ENCODE measurements at places on chromosomes 13 and 19.

DNA sequence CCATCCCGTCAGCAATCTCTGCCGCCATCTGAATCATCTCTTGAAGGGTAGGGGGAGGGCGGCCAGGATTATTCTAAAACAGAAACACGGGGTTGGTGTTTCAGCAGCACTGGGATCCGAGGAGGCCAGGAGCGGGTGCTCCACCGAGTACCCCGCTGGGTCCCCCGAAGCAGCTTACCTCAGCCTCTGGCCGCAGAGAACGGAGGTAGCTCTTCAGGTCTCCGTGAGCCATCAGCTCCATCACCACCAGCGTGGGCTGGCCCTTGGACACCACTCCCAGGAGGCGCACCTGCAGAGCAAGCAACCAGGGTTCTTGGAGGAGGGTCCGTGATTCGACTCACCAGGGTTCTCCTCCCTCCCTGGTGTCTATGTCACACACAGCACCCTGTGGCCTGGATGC lies 53.2 kb downstream of the ZNF557 start:
- DNase-seq: no peak

DNA sequence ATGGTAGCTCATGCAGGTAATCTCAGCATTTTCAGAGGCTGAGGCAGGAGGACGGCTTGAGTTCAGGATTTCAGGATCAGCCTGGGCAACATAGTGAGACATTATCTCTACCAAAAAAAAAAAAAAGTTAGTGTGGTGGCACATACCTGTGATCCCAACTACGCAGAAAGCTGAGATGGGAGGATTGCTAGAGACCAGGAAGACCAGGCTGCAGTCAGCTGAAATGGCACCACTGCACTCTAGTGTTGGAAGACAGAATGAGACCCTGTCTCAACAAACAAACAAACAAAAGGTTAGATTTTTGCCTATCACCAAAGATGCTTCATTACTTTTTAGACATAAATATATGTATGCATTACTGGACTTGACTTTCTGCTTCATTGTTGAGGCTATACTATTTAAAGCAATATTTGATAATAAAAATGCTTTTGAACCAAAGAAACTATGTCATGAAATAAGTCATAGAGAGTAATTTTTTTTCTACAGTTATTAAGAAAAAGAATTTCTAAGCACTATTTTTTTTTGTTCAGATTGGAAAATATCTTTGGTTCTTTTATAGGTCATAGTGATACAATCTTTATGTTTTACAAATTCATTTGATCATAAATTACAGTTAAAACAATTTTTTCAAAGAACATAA lies 1180.1 kb upstream of the ATXN8OS start:
- peak; percentile 8 for DNase-seq

DNA sequence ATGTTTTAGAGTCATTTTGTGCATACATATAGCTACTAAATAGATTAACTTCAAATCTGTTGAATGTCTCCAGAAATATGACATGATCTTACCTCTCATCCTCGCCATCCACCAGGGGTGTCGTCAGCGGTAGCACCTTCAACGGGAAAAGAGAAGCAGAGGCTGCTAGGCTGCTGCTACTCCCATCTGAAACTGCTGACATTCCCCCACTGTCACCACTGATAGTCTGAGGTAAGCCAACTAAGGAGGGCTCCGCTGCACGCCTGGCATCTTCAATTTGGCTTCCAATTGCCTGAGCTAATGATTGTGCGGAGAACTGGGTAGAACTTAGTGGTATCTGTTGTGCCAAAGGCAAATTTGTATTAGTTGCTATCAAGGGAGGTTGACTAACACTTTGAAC lies 3.1 kb downstream of the TSC22D1 start:
- DNase-seq: peak; percentile 54

DNA sequence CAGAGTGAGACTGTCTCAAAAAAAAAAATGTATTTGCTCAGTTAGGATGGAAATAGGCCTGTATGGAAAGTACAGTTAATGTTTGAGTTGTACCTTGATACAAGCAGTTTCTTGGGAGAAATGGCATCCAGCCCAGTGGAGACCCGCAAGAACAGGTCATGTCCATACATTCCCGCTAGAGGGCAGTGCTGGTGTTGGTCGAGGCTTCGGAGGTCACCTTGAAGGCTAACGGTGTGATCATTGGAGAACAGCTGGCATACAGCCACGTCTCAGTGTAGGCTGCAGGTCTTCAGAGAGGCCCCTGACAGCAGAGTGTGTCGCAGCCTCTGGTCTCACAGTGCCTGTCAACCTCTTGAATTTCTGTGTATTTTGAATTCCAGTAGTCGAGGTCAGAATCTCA lies 7.5 kb downstream of the ZNF610 start:
- DNase-seq: peak; percentile 81

DNA sequence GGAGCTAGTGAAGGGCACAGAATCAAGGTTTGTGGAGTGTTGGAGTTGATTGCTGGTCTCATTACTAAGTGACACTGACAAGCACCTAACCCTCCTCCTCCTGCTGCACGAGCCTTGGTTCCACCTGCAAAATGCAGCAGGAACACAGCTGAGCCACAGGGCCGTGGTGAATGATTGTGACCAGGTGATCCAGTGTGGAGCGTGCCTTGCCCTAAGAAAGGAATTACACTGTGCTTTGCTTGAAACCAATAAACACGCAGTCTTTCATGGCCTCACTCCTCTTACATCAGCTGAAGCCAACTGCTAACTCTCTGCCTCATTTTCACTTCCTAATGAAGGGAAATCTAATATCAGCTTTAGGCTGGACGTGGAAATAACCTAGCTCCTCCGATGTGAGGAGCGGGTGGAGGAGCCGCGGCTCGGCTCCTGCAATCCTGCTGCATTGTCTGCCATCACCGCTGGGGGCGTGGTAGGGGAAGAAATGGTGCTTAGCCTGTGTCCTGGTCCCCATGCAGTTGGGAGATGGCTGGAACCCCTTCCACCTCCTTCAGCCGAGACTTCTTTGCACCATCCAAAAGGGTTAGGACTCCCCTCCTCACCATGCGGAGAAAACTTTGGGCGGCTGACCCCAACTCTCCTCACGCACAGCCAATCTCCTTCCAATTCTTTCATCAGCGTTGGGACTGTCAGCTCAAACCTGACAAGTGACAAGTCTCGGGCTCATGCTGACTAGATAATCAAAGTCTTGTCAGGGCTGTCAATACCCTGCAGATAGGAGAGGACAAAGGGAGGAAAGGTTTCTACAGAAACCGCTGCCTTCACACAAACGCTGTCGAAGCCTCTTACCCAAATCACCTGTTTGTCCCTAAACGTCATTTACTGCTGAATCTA lies 427.9 kb downstream of the ZNF536 start:
- DNase-seq: peak; percentile 89

- DNase-seq: peak; percentile 77
Measured at GRCh38 chr19:41920882-41921576, 7.2 kb downstream of the ERFL start.

DNA sequence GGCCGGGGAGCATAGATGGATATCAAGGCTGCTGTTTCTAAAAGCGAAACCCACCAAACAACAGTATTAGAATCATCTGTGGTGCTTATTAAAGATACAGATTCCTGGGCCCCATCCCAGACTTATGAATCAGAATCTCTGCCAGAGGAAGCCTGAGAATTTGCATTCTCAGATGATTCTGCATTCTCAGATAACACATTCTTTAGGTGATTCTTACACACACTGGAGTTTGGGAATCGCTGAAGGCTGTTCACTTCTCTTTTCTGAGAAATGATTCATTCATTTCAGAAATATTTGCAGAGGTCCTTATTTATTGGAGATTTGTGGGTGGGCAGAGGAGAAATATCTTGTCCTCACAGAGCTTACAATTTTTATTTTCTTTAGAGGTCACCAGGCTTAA lies 24.4 kb downstream of the ALOX5AP start:
- no peak for DNase-seq

DNA sequence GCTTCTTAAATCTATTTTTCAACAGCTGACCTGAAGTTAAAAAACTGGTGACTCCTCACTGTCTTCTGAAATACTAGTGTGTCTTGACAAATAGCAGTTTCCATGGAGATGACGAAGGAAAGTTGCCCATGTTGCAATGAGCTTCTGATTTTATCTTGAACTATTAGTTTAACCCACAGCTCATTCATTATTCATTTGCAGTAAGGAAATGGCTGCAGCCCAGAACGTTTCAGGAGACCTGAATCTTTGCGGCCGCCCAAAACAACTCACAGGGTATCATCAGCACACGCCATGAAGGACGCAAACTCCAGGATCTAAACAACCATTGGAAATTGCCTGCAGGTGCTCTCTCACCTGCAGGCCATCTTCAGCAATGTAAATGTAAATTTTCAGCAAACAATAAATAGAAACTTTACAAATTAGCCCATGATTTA lies 142.5 kb downstream of the DCLK1 start:
- DNase-seq: no peak

- no peak for DNase-seq
Measured at GRCh38 chr19:19697589-19697988, 28.9 kb downstream of the ZNF101 start.

GRCh38 chr19:51837145-51837544 lies 42.2 kb downstream of the FPR3 start:
- DNase-seq: no peak

DNA sequence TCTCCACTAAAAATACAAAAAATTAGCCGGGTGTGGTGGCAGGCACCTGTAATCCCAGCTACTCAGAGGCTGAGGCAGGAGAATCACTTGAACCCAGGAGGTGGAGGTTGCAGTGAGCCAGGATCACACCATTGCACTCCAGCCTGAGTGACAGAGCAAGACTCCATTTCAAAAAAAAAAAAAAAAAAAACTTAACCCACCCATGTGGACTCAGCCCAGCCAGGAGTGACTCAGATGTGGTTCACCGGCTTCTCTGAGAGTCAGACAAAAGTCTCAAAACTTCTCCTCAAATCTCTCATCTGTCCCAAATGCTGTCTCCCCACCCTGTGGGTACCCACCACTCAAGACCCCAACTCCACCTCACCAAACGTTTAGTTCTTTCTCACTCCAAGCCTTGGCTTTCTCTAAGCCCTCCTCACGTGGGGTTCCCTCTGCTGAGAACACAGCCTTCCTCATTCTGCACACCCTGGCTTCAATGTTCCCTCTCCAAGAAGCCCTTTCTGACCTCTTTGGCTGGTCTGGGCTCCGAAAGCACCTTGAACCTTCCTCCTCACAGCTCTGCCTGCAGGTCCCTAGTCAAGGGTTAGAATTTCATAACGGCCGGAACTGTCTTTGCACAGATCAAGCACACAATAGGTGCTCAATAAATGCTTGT lies 11.1 kb upstream of the RAB3A start:
- DNase-seq: no peak

DNA sequence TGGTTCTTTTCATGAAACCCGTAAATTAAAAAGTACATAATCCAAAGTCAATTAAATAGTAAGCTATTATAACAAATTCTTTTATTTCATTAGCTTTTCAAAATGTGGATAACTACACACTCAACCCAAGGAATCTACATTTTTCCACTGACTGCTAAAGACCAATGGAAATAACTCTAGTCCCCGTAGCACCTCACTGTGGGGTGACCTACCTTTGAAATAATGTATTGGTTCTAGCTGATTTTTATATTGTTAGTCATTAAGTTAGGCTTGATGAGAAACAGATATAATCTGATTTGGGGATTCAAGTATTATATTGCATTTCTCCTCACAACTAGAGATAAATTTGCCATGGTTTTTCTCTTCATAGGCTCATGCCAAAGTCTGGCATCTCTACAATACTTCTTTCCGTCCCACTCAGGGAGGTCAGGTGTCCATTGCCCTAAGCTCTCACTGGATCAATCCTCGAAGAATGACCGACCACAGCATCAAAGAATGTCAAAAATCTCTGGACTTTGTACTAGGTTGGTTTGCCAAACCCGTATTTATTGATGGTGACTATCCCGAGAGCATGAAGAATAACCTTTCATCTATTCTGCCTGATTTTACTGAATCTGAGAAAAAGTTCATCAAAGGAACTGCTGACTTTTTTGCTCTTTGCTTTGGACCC lies 37.3 kb downstream of the KL start:
- no peak for DNase-seq

GRCh38 chr19:33668968-33669367 lies 47.2 kb downstream of the CHST8 start:
- no peak for DNase-seq

DNA sequence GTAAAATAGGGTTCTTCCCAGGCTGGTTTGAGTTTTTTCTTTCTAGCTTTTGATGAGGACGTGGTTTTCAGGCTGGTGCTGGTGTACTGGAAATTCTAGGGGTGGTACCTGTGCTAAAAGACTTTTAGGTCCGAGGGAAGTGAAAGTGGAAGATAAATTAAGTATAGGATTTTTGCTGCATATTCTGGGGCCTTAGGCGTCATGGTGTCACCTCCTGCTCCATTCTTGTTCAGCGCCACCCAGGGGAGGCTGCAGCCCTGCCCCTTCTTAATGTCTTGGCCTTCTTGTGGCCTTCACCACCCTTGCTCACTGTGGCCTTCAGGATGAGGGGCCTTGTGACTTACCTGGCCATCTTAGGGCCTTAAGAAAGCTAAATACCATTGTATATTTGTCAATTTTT lies 12.4 kb downstream of the ZNF552 start:
- peak; percentile 38 for DNase-seq

GRCh38 chr19:7554990-7555864 lies 19.7 kb downstream of the PNPLA6 start:
- DNase-seq: peak; percentile 100

- DNase-seq: peak; percentile 99
Measured at GRCh38 chr19:664913-665443, 2.0 kb upstream of the RNF126 start.

DNA sequence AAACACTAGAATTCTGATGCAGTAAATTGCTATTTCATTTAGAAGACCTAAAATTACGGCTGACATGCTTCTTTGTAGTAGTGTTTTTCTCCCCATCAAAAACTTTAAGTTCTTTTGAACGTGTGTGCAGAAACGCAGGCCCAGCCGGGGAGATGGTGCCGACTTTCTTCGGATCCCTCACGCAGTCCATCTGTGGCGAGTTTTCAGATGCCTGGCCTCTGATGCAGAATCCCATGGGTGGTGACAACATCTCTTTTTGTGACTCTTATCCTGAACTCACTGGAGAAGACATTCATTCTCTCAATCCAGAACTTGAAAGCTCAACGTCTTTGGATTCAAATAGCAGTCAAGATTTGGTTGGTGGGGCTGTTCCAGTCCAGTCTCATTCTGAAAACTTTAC lies 98.3 kb downstream of the TNFRSF19 start:
- no peak for DNase-seq
